Kidney epithelial cell (primary cell): ENCODE measurements at places on chromosomes 16 and 17.

GRCh38 chr17:45103269-45103795, 29.0 kb downstream of the PLCD3 start:
- DNase-seq, result no peak

DNA sequence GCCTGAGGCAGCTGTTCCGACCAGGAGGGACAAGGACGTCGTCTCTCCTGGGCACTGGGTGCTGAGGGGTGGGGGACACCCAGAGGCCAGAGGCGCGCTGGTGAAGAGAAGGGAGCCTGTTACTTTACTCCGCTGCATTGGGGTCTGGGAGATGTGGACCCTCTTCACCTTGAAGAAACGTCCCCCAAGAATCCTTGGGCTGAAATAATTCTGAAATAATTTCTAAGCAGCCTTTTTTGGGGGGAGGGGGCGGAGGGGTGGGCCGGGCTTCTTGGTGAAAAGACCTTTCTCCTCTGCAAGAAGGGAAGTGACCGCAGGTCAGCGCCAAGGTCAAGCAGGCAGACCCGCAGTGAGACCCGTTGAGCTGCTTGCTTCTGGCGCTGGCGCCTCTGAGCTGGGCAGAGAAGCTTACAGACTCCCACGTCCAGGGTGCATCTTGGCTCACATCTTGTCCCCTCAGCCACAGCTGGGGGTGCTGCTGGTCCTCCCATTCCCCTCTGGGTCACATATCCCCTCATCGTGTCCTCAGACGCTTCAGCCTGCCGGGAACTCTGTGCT, 1.1 kb downstream of the SYT17 start:
- no peak for DNase-seq

GRCh38 chr17:79668344-79669250, 57.7 kb upstream of the RBFOX3 start:
- no peak for DNase-seq

GRCh38 chr17:35314415-35315216, 58.8 kb downstream of the SLFN11 start:
- no peak for DNase-seq

GRCh38 chr17:40485851-40486521, 15.4 kb downstream of the TNS4 start:
- peak; percentile 99 for DNase-seq

GRCh38 chr16:74573622-74574021, 33.3 kb downstream of the GLG1 start:
- no peak for DNase-seq

DNA sequence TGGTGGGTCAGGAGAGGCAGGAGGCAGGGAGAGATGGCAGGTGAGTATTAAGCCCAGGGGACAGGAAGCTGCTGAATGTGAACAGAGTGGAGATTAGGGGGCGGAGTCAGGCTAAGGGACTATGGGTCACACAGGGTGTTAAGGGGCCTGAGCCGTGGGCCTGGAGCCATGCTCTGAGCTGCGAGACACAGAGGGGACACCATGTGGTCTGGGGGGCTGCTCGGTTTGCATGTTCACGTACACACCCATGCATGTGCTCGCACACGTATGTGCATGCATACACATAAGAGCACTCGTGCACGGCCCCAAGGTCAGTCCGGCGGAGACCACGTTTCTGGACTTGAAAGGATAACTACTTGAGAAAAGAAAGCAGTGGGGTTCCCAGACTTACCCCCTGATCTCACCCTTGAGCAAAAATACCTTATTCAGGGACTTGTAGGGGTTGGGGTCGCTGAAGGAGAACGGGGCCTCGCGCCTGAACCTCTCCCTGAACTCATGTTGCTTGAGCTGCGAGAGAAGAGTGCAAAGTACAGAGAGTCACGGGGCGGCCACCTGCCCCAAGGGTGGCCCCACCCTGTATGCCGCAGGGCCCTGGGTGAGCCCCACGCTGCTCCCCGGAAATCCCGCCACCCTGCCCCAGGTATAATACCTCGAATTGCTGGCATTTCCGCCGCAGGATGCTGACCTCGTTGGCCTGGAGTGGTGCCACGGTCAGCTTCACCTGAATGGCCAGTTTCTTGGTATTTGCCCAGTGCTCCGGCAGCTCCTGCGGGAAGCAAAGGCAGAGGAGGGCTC, 50.8 kb downstream of the DNAH17 start:
- DNase-seq, result no peak

- DNase-seq, result no peak
These were observed 158.3 kb upstream of the NOL11 start for GRCh38 chr17:67559381-67559966.

DNA sequence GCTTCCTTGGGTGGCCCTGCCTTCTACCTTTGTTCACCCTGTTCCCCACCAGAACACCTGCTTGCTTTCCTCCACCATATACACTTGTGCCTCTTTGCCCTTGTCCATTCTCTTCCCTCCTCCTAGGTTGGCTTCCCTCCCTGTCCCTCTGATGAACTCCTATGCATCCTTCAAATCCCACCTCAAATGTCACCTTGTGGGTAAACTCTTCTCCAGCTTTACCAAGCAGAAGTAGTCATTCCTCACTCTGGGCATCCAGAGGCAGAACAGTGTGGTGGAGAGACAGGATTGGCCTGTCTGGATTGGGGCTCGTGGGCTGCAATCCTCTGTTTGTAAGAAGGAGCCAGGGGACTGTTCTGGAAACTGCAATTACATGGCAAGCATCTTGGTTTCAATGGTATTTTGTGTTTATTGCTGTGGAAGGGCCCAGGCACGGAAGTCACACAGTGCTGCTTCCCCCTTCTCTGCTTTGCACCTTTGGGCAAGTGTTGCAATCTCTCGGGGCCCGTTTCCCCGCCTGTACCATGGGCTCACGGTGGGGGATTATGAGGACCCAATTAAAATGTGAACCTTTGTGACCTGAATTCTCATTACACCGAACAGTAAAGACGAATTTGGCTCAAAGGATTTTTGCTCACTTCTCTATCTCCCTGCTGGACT, 21.9 kb upstream of the NXPH3 start:
- DNase-seq, result no peak

DNA sequence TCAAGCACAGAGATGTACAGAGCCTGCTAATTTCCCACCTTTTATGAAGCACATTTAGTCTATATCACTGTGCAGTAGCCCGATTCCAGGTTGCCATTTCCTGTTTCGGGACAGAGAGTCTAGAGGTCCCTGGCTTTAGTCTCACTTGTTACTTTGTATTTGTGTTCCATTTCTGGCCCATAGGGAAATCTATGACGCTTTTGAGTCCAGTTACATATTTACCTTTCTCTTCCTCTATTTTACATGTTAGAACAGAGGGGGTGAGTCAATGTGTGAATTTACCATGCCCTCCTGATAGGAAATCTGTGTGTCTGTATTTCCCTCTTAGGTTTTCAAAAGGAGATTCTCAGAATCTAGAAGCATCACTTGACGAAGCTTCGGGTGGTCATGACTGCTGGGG, 227.1 kb upstream of the ZFHX3 start:
- no peak for DNase-seq

DNA sequence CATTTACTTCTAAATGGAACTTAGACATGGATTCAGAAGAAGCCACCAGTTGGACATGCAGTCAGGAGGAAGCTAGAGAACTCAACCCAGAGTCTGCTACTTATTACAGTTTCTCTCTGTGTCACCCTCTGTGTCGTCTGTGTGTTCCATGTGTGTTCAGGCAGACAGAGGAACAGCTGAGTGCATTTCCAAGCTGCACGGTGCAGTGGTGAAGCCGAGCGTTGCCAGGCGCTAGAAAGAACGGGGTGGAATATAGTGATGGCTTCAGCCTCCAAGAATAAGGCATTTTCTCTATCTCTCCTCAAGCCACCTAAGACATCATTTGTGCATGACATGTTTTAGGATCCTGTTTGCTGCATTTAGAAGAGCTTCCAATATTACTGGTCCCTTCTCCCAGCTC, 101.1 kb upstream of the CCL2 start:
- no peak for DNase-seq

DNA sequence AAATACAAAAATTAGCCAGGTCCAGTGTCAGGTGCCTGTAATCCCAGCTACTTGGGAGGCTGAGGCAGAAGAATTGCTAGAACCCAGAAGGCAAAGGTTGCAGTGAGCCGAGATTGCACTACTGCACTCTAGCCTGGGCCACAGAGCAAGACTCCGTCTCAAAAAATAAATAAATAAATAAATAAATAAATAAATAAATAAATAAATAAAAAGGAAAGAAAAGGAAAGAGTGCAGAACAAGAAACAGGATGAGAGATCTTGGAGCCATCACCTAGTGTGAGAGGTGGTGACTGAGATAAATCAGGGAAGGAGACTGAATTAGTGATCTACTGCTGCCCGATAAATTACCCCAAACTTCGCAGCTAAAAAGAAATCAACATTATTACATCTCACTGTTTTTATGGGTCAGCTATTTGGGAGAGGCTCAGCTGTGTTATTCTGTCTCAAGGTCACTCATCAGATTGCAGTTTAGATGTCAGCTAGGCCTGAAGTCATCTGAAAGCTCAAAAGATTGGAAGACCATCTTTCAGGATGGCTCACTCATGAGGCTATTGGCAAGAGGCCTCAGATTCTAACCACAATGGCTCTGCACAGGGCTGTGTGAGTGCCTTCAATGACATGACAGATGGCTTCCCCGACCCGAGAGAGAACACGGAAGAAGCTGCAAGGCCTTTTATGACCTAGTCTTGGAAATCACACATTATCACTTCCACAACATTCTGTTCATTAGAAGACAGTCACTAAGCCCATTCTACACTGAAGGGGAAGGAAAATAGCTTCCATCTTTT, 66.4 kb downstream of the CMC2 start:
- DNase-seq, result no peak

DNA sequence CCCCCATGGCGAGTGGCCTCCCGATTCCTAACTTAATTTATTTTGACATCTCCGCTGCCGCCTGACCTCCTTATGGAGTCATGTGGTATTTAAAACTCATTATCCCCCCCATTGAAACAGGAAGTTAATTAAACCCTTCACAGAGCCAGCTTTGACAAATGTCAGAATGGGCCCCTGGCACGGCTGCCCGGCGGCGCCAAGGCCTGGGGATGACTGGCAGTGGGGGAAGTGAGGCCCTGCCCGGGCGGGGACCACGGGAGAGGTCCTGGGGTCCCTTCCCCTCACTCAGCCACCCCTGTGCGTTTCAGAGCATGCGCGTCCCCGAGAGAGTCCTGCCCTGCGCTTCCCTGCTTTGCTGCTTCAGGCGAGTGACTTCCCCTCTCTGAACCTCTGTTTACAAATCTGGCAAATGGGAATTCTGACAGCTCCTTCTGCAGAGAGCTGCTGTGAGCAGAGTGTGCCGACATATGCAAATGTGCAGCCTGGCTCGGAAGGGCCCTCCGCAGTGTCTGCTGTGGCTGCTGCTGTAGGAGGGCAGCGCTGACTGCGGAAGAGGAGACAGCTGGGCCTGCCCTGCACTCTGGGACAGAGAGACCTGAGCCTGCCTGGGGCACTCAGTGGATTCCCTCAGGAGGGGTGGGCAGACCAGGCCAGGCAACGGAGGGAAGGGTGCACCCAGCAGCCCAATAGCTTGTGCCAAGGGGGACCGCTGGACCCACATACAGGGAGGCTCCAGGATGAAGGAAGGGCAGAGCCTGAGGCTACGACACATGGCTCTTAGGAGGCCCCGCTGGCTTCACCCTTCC, 4.4 kb upstream of the ZFPM1 start:
- DNase-seq, result no peak

- DNase-seq, result no peak
These were observed 49.2 kb downstream of the NOS2 start for GRCh38 chr17:27751166-27751565.

- DNase-seq, result no peak
These were observed 11.2 kb downstream of the FLYWCH2 start for GRCh38 chr16:2894231-2894630.

DNA sequence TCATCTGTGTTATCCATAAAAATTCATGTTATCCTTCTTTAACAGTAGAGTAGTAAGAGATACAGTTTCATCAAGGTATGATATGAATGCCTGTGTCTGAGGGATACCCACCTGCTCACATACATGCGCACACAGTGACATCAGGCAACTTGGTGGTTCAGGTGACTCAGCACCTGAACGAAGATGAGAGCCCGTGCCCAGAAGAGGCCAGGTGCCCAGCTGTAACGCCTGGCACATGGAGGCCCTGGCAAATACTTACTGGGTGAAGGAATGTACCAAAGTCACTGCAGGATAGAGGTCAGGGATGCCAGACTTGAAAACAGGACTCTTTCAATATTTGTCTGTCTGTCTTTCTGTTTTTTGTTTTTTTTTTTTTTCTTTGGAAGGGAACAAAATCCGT, 72.6 kb upstream of the LGALS9 start:
- DNase-seq, result no peak

- peak; percentile 49 for DNase-seq
These were observed 13.3 kb upstream of the COG7 start for GRCh38 chr16:23466162-23466885.

GRCh38 chr17:10117581-10118001, 80.8 kb downstream of the GAS7 start:
- DNase-seq, result no peak

- no peak for DNase-seq
These were observed 423.7 kb downstream of the TOX3 start for GRCh38 chr16:52123061-52123839.

DNA sequence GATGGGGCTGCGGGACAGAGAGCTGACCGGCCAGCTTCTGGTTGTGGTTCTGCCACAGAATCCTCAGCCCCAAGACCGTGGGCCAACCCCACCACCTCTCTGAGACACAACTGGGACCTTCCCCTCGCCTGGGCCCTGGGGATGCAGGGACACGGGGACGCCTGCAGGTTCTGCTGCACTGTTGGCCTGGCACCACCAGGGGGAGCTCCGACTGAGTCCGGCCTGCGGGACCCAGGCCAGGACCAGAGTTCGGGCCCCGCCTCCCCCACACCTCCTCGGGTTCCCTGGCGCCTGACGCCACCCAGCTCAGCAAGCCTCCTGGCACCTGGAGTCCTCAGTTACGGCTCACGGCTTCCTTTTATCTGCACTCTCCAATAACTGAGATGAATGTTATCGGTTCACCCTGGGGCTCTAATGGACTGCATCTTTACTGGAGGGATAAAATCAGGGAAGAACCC, 27.3 kb downstream of the TBC1D16 start:
- no peak for DNase-seq

DNA sequence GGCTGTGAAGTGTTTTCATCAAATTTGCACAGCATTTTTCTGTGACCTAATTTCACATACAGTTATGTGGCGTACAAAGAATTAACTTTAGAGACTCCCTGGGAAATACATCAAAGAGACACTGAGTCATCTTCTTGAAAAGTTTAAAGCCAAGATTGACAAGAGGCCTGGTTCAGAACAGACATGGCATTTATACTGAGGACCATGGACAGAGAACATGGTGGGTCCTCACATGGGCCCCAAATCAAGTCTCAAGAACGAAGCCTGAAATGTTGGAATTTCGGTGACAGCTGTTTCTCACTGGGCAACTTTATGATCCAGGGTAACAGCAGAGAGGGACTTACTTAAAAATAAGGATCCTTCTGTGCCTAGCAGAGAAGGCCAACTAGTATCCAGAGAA, 311.5 kb upstream of the KCNJ16 start:
- DNase-seq, result no peak

GRCh38 chr16:47523342-47524006, 62.3 kb downstream of the PHKB start:
- DNase-seq, result peak; percentile 4

DNA sequence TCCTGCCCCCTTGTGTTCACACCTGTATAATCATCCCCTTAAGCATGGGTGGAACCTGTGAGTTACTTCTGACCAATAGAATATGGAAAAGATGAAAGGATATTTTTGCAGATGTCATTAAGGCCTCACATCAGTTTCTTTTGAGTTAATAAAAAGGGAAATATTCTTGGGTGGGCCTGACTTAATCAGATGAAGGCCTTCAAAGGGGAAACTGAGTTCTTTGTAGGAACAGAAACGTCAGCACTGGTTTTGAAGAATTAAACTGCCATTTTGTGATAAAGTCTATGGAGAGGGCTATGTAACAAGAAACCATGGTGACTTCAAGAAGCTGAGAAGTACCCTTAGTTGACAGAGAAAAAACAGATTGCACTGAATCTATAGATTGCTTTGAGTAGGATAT, 168.7 kb upstream of the CNTNAP4 start:
- no peak for DNase-seq
